ENCODE measurements at places on chromosomes 16 and 17. TPM values are rescaled to one million over a fixed set of nuclear protein-coding genes. Genes with fewer than 3 reads are reported as not detected.

The CFAP119 gene
- 4.4 TPM for total RNA-seq

The AXIN1 gene
- total RNA-seq = 32.5 TPM

The MMP2 gene
- total RNA-seq = 0.28 TPM

The TOP2A gene
- total RNA-seq = 314 TPM

The BIRC5 gene
- total RNA-seq = 54.9 TPM

DNA sequence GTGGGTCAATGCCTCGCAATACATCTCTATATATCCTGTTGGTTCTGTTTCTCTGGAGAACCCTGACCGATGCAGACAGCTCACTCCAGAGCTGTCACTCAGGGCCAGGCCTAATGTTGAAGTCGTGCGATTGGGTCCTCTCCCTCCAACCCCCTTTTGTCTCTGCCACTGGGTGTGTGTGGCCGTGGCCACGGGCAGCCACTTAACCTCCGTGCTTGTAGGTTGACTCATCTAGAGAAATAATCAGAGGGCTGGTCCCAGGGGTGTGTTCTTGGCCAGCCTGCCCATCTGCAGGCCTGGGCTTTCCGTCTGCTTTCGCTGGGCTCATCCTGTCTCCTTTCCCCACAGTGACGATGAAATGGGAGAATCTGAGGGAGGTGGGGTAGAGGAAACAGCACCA, 7.4 kb downstream of the ADAD2 start:
- no peak for DNase-seq

GRCh38 chr16:2213817-2214718, 572 bp downstream of the PGP start:
- DNase-seq = no peak

DNA sequence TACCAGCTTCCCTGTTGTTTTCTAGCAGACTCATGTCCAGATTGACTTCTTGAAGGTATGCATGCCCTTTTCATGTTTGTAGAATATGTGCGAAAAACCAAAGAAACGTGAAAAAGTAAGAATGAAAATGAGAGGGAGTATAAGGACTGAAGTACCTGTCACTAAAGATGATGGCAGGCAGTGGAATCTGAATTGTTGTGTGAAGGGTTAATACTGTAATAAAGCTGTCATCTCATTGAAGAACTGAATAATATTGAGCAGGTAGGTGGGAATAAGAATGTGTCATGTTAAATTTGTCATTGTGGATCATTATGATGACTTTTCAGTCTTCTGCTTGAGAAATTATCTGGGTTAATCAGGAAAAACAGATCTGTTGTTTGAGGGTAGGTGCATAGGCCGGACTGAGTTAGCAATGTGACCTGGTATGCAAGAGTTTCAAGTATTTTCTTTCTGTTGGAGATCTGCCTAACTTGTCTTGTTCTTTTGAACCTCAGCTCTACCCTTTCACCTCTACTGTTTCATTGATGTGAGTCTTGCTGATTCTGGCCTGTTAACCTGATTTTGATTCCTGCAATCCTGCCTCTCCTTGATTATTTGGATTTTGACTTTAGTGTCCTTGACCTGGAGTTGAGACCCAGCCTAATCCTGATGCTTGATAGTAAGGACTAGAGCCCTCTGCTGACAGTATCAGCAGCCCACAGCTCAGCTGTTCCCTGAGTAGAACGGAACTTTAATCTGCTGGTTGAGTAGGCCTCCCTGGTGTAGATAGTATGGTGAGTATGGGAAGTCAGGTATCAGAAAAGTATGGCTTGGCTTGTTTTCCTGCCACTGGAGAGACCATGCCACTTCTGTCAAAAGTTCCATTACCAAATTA, 64.6 kb downstream of the MAP2K4 start:
- no peak for DNase-seq

GRCh38 chr16:13427943-13428342, 492.0 kb upstream of the ERCC4 start:
- no peak for DNase-seq

DNA sequence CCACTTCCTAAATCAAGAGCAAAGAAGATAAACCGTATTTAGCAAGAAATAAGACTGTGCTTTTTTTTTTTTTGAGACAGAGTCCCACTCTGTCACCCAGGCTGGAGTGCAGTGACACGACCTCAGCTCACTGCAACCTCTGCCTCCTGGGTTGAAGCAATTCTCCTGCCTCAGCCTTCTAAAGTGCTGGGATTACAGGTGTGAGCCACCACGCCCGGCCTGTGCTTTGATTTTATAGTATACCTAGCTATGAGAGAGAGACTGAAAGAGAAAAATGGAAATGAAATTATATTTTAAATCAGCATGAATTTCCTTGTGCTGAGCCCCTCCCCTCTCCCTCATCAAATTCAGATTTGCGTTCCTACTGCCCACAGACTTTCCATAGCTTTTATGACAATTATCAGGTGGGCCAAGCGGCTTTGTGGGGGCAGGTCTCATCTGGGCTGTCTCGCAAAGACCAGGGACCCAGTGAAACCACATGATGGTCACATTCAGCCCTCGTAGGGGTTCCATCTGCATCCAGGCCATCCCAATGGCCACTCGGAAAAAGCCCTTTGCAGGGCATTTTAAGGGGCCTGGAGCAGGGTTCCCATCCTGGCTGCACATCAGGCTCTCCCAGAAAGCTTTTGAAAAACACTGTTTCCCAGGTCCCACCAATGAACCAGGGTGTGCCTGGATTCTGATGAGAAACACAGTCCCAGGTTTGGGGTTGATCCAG, 8.5 kb downstream of the CACNG1 start:
- DNase-seq = no peak

Data from activated naive CD8-positive, alpha-beta T cell treated with anti-CD3 and anti-CD28 coated beads, Interleukin-2, amount 10 ng/mL, durations not matched to agents 7 days and 5 days (primary cell).